ENCODE measurements at places on chromosomes 5 and 9.

GRCh38 chr5:16953729-16954128 lies 17.6 kb upstream of the MYO10 start:
- no peak for DNase-seq

GRCh38 chr5:43497311-43498104 lies 13.8 kb upstream of the TMEM267 start:
- DNase-seq = no peak

DNA sequence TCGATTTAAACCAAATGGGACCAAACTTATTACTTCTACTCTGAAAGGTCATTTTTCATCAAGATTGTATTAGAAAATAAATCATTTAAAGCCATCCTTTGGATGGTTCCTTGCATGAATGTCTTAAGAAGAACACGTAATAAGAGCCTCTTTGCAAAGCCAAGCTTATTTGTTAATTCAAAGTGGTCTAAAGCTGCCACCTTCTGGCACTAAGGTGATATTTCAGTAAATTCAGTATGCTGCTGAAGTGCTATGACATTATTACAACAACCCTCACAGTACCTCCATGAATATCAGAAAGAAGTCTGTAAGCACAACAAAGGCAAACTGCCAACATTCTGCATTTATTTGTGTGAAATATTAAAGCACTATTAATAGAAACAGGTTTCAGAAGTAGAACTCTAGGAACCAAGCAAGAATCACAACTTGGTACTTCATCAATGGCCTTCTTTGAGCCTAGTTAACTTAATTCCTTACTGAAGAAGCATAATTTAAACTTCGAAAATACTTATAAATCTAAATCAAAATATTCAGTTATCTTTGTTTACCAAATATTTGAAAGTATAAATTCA lies 53.1 kb upstream of the TYRP1 start:
- DNase-seq = peak; percentile 53

- DNase-seq = no peak
Measured at GRCh38 chr5:130023604-130024003, 119.3 kb downstream of the CHSY3 start.

DNA sequence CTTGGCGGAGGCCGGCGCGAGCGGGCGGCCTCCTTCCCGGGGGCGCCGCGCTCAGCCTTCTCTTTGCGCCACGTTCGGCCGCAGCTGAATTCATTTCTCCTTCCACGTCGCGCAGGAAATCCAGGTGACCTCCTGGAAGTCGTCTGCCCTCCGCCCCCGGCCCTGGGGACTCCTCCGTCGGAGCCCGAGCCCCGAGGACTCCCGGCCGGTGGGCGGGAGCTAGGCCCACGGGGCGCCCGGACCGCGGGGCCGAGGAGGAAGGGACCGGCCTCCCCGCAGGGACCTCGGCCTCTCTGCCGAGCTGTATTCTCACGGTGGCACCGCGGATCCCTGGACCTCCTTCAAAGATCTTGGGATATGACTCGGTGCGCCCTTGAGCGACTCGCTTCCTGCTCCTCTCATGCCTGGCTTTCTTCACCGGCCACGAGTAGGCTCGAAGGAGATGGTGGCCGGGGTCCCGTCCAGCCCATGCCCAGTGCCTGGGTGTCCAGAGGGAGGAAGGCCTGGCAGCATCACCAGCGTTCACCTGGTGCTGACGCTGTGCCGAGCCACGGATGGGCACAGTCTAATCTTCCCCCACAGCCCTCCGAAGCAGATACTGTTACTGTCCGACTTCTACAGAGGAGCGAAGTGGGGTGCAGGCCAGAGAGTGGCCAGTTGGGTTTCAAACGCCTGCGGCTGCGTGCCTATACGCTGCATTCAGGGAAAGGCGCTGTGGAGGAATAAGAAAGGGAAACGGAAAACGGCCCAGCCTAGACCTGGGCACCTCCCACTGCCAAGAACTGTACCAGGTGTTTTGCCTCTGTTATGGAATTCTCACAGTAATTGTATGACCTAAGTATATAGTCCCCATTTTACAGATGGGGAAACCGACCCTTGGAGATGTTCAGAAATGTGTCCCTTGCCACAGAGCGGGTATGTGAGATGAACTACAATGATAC lies 47.3 kb downstream of the PAX5 start:
- DNase-seq = no peak

GRCh38 chr9:121954477-121955140 lies 138.5 kb downstream of the TTLL11 start:
- no peak for DNase-seq

GRCh38 chr5:168796000-168796399 lies 216.8 kb upstream of the PANK3 start:
- no peak for DNase-seq

DNA sequence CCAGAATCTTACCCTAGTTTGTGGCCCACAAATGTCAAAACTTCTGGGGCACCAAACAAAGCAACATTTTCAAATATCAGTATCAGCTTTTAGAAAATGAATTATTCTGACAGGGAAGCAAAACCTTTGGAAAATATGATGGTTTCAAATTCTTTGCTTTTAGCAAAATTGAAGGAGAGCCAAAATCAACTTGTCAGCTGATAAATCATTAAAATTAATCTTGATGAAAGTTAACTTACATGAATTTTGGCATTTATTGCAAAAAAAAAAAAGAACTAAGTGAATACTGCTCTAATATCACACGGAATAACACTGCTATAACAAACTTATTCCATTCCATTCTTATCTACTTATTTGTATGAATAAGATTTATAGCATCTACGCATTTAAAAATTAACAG lies 158.1 kb upstream of the TARS1 start:
- no peak for DNase-seq

DNA sequence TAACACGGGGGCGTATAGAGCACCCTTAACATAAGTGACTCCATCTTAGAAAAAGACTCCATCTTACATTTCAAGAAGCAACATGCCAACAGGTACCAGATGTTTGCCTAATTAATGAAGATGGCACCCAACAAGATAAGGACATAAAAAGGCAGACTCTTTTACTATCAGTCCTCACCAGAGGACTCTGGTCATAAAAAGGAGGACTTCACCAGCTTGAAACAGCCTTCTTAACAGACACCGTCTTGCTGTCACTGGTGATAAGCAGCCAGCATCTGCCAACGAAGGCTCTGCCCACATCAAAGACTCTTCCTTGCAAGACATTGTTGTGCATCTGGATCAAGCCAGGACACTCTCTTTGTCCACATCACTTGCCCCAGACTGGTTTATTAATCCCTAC lies 80.3 kb downstream of the S1PR3 start:
- DNase-seq = no peak

- DNase-seq = no peak
Measured at GRCh38 chr5:40492056-40492455, 187.7 kb upstream of the PTGER4 start.

GRCh38 chr9:89519366-89519805 lies 21.5 kb upstream of the SEMA4D start:
- DNase-seq = peak; percentile 58

- no peak for DNase-seq
Measured at GRCh38 chr9:83477120-83477519, 61.1 kb downstream of the FRMD3 start.

DNA sequence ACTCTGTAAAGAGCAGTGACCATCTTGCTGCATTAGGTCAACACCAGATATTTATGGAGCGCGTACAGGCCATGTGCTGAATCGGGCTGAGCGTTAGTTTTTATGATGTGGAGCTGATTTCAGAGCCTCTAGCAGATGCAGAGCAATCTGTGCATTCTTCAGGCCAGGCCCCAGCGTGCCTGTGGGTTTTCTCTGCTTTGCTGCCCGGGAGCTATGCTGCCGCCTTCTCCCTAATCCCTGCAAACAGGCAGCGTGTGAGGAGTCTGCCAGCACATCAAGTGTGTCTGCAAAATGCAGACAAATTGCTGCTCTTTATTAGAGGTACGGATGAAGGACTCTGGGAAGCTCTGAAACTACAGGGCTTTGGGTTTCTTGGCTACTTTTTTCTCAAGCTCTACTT lies 170.0 kb downstream of the NTRK2 start:
- DNase-seq = no peak

DNA sequence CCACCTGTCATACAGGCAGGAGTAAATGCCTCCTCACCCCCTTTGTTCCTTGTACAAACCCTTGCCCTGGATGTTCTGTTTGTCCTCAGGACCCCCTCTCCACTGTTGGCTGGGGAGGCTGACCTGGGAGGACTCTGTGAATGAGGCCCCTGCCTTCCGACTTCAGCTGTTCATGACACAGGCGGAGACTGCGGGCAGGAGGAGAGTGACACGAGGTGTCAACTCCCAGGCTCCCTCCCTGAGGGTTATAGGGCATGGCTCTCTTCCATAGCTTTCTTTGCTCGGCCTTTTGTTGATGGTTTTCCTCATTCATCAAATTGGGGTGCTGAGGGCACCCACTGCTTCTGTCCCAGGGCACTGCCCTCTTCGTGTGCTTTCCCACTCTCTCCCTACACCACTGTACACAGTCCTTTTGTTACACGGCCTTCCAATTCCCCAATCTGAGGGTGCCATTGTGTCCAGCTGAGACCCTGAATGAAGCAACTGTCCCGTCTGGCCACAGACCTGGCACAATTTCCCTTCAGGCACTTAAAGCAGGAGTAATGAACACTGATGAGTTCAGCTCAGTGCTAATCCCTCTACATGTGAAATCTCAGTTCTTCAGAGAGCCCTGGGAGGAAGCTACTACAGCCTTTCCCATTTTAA lies 33.8 kb downstream of the KCNIP1 start:
- DNase-seq = no peak

DNA sequence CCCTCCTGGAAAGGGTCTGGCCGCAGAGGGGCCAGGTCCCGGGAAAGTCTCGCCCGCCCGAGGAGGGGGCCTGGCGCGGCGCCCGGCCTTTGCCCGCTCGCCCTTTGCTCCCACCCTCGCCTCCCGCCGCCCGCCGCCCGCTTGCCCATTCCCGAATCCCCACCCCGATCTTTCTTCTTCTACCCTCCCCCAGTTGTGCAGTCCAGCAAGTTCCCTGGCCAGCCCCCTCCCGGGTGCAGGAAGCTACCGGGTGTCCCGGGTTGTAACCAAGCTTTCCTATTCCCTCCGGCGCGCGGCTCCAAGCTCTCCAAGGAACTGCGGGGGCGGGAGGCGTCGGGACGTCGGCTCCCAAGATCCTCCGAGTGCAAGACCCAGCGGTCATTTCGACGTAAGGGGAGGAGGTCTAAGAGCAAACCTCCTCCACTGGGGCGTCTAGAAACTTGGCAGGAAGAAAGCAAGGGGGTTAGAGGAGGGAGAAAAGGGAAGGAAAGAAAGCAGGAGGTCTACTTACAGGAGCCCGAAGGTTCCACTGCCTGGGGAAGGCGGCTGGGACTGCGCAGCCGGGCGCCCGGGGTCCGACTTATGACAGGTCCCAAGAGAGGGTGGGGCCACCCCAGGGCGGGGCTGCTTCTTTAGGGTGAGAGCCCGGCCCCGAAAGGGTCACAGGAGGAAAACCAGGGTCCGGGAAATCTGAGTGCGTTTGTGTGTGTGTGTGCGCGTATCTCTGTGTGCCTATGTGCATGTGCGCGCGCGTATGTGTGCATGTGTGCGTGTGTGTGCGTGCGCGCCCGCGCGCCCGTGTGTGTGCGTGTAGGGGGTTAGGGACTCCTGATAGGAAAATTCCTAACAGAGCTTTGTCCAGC lies at the start of gene PTGR1:
PTGR1 (minus strand) TSS at position 556 of the 863 bp plus-strand sequence. CDS start 2,225 bp downstream, outside the sequence.
- peak; percentile 27 for DNase-seq

- DNase-seq = no peak
Measured at GRCh38 chr5:35758151-35758724, 98.5 kb upstream of the IL7R start.

DNA sequence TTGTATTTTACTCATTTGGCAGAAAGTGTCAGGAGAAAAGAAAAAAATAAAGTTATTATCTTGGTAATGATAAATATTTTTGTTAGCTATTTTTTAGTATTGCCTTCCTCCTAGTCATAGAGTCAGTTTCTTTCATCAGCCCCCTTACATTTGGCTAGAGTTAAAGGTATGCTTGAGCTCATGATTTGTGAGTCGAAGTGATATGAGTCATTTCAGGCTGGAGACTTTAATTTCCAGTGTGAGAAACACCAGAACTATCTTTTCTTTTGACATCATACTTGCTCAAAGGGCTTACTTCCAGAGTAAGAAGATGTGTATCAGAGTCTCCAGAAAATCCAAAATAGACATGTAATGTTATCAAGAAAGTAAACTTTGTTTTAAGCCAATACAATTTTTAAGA lies 746.7 kb upstream of the TYRP1 start:
- DNase-seq = peak; percentile 34

DNA sequence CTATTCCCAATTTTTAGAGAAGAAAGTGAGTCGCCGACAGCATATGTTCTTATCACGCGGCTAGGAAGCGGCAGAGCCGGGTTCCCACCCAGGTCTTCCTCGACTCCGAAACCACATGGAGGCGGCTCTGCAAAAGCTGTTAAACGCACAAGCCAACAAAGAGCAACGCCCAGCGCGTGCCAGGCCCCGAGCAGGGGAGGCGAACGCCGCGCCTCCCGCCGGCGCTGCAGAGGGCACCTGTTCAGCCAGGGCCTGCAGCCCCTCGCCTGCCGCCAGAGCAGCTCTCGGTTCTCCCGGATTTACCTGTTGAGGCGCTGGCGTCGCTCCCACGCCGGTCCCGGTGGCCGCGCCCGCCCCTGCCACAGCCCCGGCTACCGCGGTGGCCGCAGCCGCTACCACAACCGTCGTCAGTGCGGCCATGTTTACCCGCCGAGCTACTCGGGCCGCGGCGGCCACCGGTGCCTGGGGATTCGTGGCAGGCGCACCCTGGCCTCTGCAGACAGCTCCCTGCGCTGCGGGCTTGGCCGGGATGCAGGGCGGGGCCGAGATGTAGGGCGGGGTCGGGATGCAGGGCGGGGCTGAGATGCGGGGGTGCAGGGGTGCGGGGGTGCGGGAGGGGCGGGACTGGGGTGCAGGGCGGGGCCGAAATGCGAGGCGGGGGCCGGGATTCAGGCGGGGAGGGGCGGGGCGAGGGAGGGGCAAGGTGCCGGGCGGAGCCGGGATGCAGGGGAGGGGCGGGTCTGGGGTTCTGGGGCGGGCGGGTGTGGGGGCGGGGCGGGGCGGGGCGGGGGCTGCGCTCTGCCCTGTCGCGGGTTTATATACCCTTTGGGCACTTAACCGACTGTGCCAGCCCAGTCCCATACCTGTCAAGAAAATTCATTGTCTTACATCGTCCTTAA lies at the start of gene CCDC112:
CCDC112 (minus strand) TSS at position 531 of the 899 bp plus-strand sequence; CDS start at position 420, 111 bp downstream.
- DNase-seq = peak; percentile 64

DNA sequence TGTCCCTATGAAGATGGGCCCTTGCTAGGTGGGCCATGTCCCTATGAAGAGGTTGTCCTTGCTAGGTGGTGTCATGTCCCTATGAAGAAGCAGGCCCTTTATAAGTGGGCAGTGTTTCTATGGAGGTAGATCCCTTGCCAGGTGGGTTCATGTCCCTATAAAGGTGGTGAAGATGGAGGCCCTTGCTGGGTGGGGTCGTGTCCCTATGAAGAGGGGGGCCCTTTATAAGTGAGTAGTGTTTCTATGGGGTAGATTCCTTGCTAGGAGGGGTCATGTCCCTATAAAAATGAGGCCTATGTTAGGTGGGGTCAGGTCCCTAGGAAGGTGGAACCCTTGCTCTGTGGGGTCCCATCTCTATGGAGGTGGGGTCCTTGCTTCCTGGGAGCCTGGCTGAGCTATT lies 283.4 kb upstream of the IRX2 start:
- no peak for DNase-seq

GRCh38 chr5:37037840-37038239 lies 161.3 kb downstream of the NIPBL start:
- DNase-seq = no peak

Data from A172 (cell line).